ENCODE measurements at places on chromosomes 5 and 9.

- no peak for DNase-seq
Measured at GRCh38 chr5:79568632-79569190, 43.5 kb upstream of the TENT2 start.

DNA sequence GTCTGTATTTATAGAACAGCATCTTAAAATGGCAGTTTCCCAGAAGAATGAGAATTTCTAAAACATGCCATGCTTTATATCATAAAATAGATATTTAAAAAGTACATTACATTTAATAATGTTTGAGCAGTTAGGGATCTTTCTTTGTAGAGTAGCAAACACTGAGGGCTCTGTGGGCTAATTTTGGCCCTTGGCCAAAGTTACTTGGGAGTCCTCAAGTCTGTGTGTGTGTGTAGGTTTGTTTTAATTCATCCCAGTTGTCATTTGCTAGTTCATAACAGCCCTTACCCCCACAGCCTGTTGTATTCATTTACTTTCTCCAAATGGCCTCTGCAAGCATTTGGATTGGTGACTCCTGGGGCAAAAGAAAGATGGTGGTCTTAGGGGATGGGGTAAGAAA lies 576.4 kb upstream of the SGCD start:
- no peak for DNase-seq

GRCh38 chr9:34169125-34169524 lies 9.7 kb upstream of the UBAP1 start:
- DNase-seq, result no peak

DNA sequence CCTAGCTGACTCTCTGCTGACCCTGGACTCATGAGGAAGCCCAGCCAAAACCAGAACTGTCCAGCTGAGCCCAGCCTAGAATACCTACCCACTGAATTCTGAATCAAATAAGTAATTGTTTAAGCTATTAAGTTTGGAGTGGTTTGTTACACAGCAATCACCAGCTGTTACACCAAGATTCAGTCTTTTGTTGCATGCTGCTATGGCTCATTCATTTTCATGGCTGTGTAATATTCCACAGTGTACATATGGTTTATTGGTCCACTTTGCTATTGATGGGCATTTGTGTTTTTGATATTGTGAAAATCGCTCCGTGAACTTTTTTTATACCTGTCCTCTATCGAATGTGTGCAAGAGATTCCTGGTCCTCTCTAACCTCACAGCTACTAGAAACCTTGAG lies 156.4 kb downstream of the FGF18 start:
- no peak for DNase-seq

Data from stimulated activated CD4-positive, alpha-beta T cell treated with anti-CD3 and anti-CD28 coated beads, Interleukin-15, amount 100 ng/mL, for 1 hour (primary cell).